ENCODE measurements at places on chromosomes 4 and X.

- no peak for DNase-seq
Measured at GRCh38 chr4:139834226-139834662, 168.6 kb downstream of the MGST2 start.

DNA sequence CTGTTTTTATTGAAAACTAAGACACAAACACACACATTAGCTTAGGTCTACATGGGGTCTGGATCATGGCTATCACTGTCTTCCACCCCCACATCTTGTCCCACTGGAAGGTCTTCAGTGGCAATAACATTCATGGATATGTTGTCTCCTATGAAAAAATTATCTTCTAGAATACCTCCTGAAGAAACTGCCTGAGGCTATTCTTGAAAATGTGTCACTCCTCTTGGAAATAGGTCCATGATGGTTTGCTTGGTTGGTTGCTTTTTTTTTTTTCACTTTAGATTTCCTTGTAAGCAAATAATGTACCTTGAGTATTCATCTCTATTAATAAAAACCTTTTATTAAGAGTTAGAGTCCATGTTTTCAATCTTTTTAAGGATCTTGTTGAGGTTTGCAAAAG is 195.3 kb upstream of the PDE5A start:
- DNase-seq = no peak

DNA sequence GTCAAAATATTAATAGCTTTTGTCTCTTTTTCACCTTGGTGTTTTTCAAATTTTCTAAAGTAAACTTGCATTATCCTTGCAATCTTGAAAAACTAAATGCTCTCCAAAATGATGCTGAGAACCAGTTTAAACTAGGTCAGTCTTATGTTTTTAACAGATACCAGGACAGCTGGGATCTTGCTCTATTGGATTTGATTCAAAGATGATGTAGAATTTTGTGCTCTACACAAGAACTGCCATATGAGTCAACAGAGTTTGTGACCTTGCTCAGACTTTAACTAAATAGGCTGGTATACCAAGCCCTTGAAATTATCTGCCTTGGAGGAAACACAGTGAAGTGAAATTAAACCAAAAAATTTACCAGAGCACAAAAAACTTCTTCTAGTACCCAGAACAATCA is 991.1 kb downstream of the STPG2 start:
- no peak for DNase-seq

- peak; percentile 0 for DNase-seq
Measured at GRCh38 chrX:58025979-58026378, 115.7 kb upstream of the ZXDA start.

- DNase-seq = no peak
Measured at GRCh38 chrX:42119076-42119475, 195.7 kb upstream of the CASK start.

- no peak for DNase-seq
Measured at GRCh38 chrX:131359611-131360010, 70.5 kb upstream of the IGSF1 start.

- no peak for DNase-seq
Measured at GRCh38 chrX:110420771-110421499, 62.3 kb downstream of the RTL9 start.

DNA sequence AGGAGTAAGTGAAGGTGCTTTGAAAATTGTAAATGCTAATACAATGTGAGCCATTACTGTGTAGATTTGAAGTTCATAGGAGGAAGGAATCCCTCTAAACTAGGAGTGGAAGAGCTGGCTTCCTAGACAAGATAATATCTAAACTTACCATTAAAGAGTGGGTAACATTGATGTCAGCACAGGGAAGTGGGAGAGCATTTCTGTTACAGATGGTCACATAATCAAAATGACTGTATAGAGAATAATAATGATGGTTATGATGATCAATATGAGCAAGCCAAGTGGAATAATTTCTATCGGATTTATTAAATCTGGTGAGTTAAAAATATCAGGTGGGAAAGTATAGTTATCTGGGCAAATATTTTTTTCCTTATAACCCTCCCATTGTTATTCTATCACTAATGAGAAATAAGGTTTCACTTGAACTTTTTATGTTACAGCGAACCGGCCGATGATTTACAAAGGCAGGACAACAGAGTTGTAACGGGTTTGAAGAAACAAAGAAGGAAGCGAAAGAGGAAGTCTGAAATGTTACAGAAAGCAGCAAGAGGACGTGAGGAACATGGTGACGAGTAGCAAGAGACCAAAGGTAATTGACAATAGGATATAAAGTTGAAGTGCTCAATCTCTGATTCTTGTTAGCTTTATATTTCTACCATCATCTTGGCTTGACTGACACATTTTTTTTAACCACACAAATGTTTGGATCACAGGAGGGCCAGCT is 43.5 kb downstream of the FMR1NB start:
- DNase-seq = no peak

GRCh38 chr4:184891816-184892397 is 66.1 kb upstream of the ACSL1 start:
- DNase-seq = no peak

GRCh38 chrX:137051978-137052642 is 18.3 kb upstream of the GPR101 start:
- DNase-seq = peak; percentile 46

DNA sequence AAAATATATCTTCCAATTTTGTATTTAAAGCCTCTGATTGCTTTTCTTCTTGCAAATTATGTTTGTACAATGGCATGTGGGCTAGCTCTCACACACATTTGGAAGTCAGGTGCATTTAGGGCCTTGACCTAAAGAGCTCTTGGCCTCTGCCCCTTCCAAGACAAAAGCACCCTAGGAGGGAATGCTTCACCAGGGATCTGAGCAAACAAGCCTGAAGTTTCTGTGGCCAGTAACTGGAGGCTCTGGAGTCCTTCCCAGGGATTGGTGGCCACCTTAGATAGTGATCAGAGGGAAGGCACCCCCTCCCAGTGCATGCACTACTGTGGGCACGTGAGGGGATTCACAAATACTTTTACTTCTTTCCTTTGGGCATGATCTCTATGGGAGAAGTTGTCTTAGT is 60.3 kb upstream of the DIPK2B start:
- DNase-seq = no peak

DNA sequence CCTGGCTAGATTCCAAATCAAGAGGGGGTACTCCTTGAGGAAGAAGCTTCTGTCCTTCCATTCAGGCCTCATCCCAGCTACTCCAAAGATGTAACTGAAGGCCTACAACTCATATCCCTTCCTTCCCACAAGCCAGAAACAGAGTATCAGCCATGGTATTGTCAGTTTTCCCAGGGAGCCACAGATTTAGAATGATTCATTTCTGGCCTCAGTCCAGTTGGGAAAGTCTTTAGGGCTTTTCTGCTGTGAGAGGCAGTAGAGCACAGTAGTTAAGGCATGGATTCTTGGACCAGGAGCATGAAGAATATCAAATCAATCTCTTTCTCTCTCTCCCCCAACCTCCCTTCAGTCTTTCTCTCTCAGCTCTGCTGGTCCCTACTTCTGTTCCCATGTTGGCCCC is 505.0 kb downstream of the BCOR start:
- DNase-seq = no peak

DNA sequence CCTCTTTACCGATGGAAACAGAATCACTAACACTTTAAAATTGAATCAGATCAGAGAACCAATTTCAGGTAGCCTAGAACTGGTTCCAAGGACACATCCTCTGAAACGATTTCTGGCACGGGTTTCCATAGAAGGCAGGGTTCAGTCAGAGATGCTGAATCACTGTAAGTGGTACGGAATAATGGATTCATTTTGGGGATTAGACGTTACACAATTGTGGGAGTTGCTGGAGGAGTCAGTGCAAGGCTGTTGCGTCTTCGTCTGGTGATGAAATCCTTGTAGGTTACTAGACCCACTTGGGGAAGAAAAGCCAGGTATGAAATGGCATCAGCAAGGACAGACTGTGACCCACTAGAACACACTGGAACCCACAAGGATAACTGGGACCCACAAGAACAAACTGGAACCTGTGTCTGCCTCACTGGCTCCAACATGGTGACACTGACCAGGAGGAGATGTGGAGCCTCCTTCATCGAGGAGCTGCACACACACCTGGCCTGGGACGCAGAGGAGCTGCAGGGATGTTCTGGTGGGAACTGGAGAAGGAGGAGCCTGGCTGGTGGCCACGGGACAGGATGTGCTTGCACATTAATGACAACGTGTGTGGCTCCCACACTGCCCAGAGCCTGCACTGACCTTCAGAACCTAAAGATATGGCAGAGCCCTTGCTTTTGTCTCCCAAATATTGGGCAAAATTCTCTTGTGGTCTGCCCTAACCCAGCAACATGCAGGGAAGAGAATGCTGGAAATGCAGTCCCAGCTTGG is 105.1 kb downstream of the TRAPPC11 start:
- DNase-seq = no peak

DNA sequence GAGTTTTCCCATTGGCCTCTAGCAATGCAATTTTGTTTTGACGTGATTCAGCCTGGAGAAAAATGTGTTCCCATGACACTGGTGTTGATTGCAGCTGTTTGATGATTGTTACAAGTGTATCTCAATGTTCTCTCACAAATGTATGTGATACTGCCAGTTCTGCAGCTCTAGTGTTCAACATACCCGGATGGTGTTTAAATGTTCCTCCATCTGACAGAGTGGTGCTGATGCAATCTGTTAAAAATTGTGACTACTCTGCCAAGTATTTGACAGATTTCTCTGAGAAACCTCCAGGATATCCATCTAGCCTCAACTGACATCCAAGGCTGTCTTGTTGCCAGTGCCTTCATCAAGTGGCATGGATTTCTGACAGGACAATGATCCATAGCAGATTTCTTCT is 657.2 kb upstream of the DIAPH2 start:
- no peak for DNase-seq

- no peak for DNase-seq
Measured at GRCh38 chrX:56797574-56798338, 68.7 kb downstream of the NBDY start.

DNA sequence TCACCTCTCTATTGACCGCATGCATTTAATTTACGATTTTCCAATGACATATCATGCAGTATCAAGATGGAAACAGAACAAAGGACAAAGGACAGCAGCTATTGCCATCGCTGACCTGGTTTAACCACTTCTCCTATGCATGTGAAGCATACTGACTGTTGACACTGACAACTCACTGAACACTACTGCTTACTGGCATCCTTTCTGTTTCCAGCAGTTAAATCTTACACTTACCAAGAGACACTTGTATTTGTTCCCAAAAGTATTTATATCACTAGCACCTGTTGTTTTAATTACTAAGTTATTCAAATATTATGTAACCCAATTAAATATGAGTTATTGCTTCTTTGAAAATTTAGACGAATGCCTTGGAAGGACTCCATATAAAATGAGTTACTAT is 176.7 kb downstream of the PDGFC start:
- no peak for DNase-seq

- DNase-seq = peak; percentile 19
Measured at GRCh38 chr4:37976507-37976906, 16.3 kb downstream of the PTTG2 start.

DNA sequence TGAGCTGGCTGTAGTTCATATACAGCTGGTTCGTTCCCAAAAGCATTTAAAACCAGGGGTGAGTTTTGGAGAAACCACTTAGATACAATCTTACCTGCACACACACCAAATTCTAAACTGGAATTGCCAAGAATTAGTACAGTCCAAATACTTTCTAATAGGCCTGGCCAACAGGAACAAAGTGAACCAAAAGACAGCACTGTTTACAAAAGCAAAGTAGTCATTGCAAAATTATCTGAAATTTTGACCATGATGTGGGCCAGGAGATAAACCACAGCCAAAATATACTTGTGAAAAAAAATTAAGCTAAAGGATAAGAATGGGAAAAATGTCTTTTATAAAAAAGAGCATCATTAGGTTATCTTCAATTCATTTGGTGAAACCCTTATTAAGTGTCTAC is 37.9 kb upstream of the NAP1L5 start:
- DNase-seq = no peak

GRCh38 chr4:33850371-33850902 is 2393.9 kb downstream of the ARAP2 start:
- no peak for DNase-seq

DNA sequence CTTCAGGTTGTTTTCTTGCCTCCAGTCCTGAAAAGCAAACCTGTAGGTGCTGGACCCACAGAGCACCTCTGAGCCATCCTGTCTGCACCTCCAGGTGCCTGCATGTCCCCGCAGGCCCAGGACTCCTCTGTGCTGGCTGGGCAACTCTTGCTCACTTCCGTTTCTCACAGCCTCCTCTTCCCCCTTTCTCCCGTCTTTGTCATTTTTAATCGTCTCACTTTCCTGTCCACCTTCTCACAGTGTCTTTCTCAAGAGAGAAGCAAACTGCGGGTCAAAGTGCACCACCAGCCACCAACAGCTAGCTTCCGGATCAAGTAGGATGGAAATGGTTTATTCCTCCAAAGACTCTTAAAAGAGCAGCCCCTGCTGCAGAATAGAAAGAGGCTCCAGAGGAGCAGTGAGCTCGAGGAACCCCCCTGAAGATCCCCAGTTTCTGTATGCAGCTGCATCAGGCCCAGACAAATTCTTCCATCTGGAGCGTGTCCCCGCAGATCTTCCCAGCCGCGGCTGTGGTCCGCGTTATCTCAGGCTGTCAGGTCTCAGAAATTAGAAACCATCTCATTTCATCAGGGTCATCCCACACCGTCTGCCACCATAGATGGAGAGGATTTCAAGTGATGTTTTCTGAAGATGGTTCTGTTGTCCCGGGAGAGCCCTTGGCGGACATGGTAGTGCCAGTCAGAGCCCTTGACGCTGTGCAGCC is 87.7 kb downstream of the FHDC1 start:
- no peak for DNase-seq
